Tracheal epithelial cell (primary cell): ENCODE measurements at places on chromosomes 5 and 9. TPM values are rescaled to one million over a fixed set of nuclear protein-coding genes. Genes with fewer than 3 reads are reported as not detected.

ACOT12 gene
- total RNA-seq, result not detected in 2 replicates

MLLT3 gene
- total RNA-seq, result 19.6 and 26.0 TPM in 2 replicates

KCNMB1 gene
- total RNA-seq, result not detected in 2 replicates

ANKRD55 gene
- total RNA-seq, result not detected in 2 replicates

CDH6 gene
- 2.3 and 38.6 TPM in 2 replicates for total RNA-seq

F2RL2 gene
- total RNA-seq, result not detected in 2 replicates

EQTN gene
- total RNA-seq, result not detected in 2 replicates

NR3C1 gene
- total RNA-seq, result 30.8 and 55.4 TPM in 2 replicates

ANKRD18B gene
- 3.9 and 16.6 TPM in 2 replicates for total RNA-seq

FRMPD1 gene
- under 0.01 TPM in 1 of 2 replicates, not detected in the other for total RNA-seq

EPB41L4B gene
- 24.6 and 31.5 TPM in 2 replicates for total RNA-seq

NTNG2 gene
- under 0.01 and 0.24 TPM in 2 replicates for total RNA-seq

ZNF883 gene
- 0.96 and 1.1 TPM in 2 replicates for total RNA-seq

FBP2 gene
- total RNA-seq, result not detected in 2 replicates

DENND1A gene
- total RNA-seq, result 7.0 and 13.7 TPM in 2 replicates

KCTD16 gene
- total RNA-seq, result under 0.01 and 0.24 TPM in 2 replicates

TMC1 gene
- not detected in 2 replicates for total RNA-seq

IRGM gene
- not detected in 2 replicates for total RNA-seq

LRRC19 gene
- not detected in 2 replicates for total RNA-seq

MYMK gene
- total RNA-seq, result not detected in 2 replicates

GPRIN1 gene
- total RNA-seq, result 1.9 and 9.6 TPM in 2 replicates

PCYOX1L gene
- 4.5 and 6.3 TPM in 2 replicates for total RNA-seq

FAM221B gene
- total RNA-seq, result not detected in 2 replicates

ZBTB6 gene
- 13.3 and 16.8 TPM in 2 replicates for total RNA-seq

PDCD1LG2 gene
- 6.3 TPM in 1 of 2 replicates, not detected in the other for total RNA-seq

LAMC3 gene
- total RNA-seq, result not detected in 2 replicates

IL6ST gene
- total RNA-seq, result 81.2 and 98.3 TPM in 2 replicates

ADAMTS2 gene
- total RNA-seq, result 0.96 TPM in 1 of 2 replicates, not detected in the other

TAF1L gene
- total RNA-seq, result under 0.01 TPM in 2 replicates
